ENCODE measurements at places on chromosomes 1 and 21. TPM values are rescaled to one million over a fixed set of nuclear protein-coding genes. Genes with fewer than 3 reads are reported as not detected.

DNA sequence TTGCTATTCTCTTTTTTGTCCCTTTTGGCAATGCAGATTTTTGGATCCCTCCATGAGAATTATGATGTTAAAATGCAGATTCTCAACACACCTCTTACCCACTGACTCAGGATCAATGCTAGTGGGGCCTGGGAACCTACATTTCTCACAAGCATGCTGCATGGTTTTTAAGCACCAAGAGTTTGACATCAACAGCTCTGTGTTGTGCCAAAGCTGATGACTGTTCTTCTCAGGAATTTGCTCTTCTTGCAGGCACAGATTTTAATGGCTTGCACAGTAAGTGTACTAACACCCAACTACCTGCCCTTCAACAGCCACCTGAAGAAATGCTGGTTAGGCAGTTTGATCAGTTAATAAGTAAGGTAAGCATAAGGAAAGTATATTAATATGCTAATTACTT is 468.7 kb downstream of the PTBP2 start:
- no peak for DNase-seq

GRCh38 chr1:25183126-25183980 is 48.9 kb downstream of the SYF2 start:
- DNase-seq, result no peak

- DNase-seq, result no peak
Observed at GRCh38 chr1:160755461-160755860, 16.4 kb downstream of the SLAMF7 start.

- no peak for DNase-seq
Observed at GRCh38 chr1:29585201-29585600, 348.9 kb downstream of the PTPRU start.

GRCh38 chr21:16811011-16811410 is 701.8 kb upstream of the CXADR start:
- DNase-seq, result no peak

The FOXD3 gene
- 33.7 TPM for total RNA-seq

DNA sequence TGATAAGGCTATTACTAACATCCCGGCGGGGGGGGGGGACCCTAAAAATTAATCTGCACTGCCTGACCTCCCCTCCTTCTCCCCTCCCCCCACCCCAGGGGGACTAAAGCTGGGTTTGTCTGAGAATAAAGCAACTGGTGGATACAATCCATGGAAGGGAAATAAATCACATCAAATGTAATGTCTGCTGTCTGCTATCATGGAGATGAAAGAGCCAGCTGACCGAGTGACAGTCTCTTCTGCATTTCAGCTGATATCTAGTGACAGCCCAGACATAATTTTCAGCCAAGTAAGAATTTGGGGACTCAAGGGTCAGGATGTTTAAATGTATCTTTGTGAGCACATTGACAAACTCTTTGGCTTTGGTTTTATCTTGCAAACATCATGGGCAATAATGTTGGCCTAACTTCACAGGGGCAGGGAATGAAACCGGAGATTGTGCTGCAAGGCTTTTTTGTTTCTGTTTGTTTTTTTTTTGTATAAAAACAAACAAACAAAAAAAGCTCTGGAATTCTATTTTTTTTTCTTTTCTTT is 44.7 kb downstream of the HTR6 start:
- no peak for DNase-seq

GRCh38 chr1:199716729-199717128 is 310.8 kb upstream of the NR5A2 start:
- no peak for DNase-seq

DNA sequence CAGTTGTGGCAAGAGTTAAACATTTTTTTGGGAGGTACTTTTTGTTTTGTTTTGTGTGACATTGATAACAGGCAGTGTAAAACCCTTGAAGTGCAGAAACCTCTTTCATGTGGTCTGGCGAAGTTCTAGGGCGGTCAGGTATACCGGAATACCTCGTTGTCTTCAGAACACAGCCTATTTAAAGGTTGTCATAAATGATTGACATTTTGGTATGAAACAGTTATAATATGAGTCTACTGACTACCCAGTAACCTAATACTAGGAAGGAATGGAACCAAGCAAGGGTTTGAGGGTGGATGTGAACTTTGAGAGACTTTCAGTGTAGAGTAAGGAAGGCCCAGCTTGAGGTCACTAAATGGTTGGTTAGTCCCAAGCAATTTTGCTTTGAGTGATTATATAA is 40.5 kb downstream of the PATJ start:
- DNase-seq, result no peak

The FCGR3A gene
- total RNA-seq, result not detected

The MXRA8 gene
- 10.0 TPM for total RNA-seq

GRCh38 chr1:198361237-198361767 is 179.2 kb downstream of the ATP6V1G3 start:
- DNase-seq, result no peak
